Activated CD8-positive, alpha-beta memory T cell treated with anti-CD3 and anti-CD28 coated beads, Interleukin-2, amount 10 ng/mL, durations not matched to agents 7 days and 5 days (primary cell): ENCODE measurements at places on chromosomes 3 and 15. TPM values are rescaled to one million over a fixed set of nuclear protein-coding genes. Genes with fewer than 3 reads are reported as not detected.

The CCR4 gene
- 42.1 TPM for total RNA-seq

The NR1I2 gene
- 0.26 TPM for total RNA-seq

The ATP2C1 gene
- total RNA-seq = 65.7 TPM

The CCDC174 gene
- 18.7 TPM for total RNA-seq

The ITPKA gene
- not detected for total RNA-seq

The GHRL gene
- 0.77 TPM for total RNA-seq

The LRRC31 gene
- total RNA-seq = not detected

The TMEM108 gene
- not detected for total RNA-seq

The SLC51A gene
- not detected for total RNA-seq

The FEZF2 gene
- total RNA-seq = not detected

The LMAN1L gene
- not detected for total RNA-seq

The TCTA gene
- 27.7 TPM for total RNA-seq

The PBRM1 gene
- total RNA-seq = 69.7 TPM

The TRH gene
- not detected for total RNA-seq

The STRA6 gene
- 1.3 TPM for total RNA-seq

The SOX14 gene
- total RNA-seq = not detected

The MGLL gene
- 3.4 TPM for total RNA-seq

The GOLGA6L7 gene
- total RNA-seq = not detected

The MOBP gene
- not detected for total RNA-seq

The NDUFB5 gene
- total RNA-seq = 83.1 TPM

The ULK3 gene
- total RNA-seq = 48.5 TPM

The IMPG2 gene
- 0.23 TPM for total RNA-seq

The CDC25A gene
- 33.1 TPM for total RNA-seq

The PLCB2 gene
- total RNA-seq = 120 TPM

The SEMA7A gene
- total RNA-seq = 26.4 TPM

The DNASE1L3 gene
- not detected for total RNA-seq

The UROC1 gene
- total RNA-seq = not detected
